ENCODE measurements at places on chromosomes 5 and 9.

GRCh38 chr9:133627341-133627740 is 8.8 kb upstream of the DBH start:
- DNase-seq, result no peak

DNA sequence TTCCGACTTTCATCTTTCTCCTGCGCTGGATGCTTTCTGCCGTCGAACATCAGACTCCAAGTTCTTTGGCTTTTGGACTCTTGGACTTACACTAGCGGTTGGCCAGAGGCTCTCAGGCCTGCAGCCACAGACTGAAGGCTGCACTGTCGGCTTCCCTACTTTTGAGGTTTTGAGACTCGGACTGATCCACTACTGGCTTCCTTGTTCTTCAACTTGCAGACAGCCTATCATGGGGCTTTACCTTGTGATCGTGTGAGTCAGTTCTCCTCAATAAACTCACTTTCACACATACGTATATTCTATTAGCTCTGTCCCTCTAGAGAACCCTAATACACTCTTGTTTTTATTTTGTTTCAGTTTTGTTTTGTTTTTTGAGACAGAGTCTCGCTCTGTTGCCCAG is 10.3 kb downstream of the FKBP15 start:
- no peak for DNase-seq

DNA sequence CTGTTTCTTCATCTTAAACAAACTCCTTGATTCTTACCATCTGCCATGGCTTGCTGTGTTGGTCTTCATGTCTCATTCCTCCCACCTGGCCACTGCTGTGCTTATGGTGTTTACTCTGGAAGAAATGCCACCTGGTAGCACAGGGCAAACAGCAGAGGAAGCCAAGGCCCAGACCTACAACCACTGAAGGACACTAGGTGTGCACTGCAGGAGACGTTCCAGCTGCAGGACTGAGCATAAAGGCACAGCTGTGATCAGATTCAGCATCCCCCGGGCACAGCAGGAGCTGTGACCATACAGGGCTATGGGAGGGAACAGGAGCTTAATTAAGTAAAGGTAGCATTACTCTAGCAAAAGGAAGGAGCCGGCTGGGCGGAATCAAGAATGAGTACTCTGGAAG is 12.6 kb upstream of the GNAQ start:
- no peak for DNase-seq

- DNase-seq, result no peak
These were observed 71.7 kb upstream of the RAD23B start for GRCh38 chr9:107211284-107211923.

DNA sequence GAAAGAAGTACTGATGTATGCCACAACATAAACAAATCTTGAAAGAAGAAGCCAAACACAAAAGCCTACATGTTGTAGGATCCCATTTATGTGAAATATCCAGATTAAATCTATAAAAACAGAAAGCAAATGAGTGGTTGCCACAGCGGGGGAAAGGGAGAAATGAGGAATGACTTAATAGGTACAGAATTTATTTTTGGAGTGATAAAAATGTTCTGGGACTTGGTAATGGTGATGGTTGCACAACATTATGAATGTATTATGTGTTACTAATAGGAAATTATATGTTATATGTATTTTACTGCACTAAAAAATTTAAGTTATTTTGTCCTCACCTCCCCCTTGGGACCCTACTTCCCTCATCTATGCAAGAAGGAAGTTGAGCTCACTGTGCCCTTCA is 16.4 kb upstream of the TTC1 start:
- no peak for DNase-seq

GRCh38 chr5:34676416-34676815 is 20.3 kb downstream of the RAI14 start:
- no peak for DNase-seq

GRCh38 chr9:93117924-93118862 is 15.9 kb downstream of the NINJ1 start:
- no peak for DNase-seq

GRCh38 chr5:32726086-32726557 is 15.0 kb downstream of the NPR3 start:
- DNase-seq, result no peak

- DNase-seq, result no peak
These were observed 37.8 kb upstream of the TMEM250 start for GRCh38 chr9:136156209-136157120.

DNA sequence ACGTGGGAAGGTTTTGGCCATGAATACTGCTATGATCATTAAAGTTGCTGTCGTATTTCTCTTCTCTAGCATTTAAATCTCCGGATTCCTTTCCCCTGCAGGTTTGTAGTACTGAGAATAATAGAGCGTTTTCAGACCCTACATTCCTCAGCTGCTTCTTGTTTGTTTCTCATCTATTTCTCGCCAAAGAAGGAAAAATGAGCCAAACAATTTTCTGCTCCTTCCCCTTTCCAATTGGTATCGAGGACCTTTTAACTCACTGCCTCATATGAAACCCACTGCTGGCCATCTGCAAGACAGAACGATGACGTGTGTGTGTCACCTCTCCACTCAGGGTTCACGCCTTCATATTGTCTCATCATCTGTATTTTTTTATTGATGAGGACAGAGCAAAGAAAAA is 689.4 kb upstream of the WWC1 start:
- DNase-seq, result no peak

DNA sequence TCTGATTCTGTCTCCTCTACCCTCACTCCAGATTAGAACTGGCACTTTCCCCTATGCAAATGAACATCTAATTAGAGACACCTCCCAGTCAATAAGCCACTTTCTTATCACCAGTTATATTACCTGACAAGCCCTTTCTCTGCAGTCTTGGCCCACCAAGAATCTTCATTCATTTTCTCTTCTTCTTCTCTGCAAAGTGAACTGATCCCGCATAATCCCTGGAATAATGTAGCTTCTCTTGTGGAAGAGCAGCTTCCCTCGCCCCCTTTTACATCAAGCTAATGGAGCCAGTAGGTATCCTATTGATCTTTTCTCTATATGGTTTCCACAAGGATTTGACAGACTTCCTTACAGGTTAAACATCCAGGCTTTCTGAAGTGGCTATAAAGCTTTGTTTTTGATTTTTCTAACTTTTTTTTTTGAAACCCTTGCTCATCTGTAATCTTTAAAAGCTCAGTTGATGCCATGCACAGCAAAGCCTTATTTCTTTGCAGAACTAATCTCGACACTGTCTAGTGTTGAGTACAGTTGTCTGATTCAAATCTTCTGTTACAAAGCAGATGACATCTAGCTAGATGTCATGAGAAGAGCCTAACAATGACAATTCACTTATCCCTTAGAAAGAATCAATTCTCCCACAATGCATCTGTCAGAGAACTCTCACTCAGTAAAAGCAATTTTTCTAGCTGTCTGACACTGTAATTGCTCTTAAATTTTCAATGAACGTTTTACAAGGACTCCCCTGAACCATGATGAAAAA is 281.4 kb downstream of the ISL1 start:
- no peak for DNase-seq

GRCh38 chr9:27154908-27155307 is 45.9 kb downstream of the TEK start:
- DNase-seq, result no peak

Measured in HCT116 (cell line).